ENCODE measurements at places on chromosomes 6 and 20.

DNA sequence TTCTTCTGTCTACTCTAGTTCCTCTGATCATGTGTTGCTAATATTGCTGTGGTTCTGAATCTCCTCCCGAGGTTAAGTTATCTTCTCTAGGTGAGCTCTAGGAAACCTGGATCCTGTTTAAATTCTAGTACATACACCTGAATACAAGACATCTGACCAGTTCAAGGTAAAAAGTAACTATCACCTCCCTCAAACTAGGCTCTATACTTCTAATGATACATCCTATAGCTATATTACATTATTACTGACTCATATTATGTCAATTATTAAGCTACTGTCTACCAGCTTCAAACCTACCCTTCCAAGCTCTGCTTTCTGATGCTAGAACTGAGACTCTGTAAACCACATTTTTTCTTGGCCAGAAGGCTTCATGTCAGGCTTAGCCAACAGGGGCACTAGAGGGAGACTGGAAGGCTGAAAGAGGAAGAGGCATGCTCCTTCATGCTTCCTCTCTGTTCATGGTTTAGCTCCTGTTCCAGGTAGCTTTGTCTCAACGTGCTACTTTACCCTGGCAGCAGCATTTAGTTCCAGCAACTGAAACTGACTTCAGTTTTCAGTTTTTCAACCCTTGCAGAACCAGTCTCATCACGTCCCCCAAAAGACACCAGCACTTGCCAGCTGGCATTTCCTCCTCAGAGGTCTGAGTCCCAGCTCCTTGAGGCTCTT, 148.4 kb upstream of the TOP1 start:
- DNase-seq, result no peak

- no peak for DNase-seq
Measured at GRCh38 chr6:70629929-70630328, 37.8 kb upstream of the SMAP1 start.

GRCh38 chr6:83368577-83368976, 62.3 kb downstream of the ME1 start:
- DNase-seq, result no peak

- no peak for DNase-seq
Measured at GRCh38 chr6:101294676-101295075, 98.8 kb upstream of the GRIK2 start.

- no peak for DNase-seq
Measured at GRCh38 chr6:3250231-3250675, 8.5 kb upstream of the PSMG4 start.

DNA sequence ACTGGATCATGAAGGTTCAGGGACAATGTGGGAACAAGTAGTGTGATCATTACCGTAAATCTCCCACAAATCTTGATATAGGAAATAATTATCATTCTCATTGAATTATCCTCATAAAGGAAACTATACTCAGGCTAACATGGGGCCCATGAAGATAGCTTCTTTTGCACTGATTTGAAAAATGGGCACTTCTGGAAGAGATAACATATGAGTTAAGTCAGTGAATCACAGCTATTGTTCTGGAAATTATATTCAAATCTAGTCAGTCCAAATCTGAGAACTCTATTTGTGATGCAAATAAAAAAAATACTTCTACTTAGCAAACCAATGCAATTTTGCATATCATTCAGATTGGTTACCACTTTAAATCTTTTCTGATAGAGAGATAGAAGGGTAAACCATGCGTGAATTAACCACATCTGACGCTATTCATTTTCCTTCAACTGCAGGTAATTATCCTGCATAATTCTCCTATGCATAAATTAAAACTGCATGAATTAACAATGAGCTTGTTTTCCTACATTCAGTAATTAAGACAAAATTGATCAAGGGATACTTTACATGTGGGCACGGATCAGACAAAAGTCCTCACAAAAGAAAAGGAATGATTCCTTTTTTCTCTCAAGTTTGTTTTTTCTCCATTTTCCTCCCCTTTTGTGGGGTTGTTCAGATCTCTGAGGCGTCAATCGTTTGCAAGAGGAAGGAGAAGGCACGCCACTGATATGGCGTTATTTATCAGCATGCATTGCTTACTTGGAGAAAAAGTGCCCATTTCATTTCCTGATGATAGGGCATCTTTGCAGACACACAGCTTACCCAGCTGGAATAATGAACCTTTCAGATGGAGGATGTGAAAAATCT, 36.4 kb downstream of the RIPOR2 start:
- DNase-seq, result no peak

- DNase-seq, result no peak
Measured at GRCh38 chr6:31246051-31246521, 25.8 kb downstream of the HLA-C start.

GRCh38 chr20:5731753-5732366, 18.3 kb upstream of the SHLD1 start:
- DNase-seq, result no peak

DNA sequence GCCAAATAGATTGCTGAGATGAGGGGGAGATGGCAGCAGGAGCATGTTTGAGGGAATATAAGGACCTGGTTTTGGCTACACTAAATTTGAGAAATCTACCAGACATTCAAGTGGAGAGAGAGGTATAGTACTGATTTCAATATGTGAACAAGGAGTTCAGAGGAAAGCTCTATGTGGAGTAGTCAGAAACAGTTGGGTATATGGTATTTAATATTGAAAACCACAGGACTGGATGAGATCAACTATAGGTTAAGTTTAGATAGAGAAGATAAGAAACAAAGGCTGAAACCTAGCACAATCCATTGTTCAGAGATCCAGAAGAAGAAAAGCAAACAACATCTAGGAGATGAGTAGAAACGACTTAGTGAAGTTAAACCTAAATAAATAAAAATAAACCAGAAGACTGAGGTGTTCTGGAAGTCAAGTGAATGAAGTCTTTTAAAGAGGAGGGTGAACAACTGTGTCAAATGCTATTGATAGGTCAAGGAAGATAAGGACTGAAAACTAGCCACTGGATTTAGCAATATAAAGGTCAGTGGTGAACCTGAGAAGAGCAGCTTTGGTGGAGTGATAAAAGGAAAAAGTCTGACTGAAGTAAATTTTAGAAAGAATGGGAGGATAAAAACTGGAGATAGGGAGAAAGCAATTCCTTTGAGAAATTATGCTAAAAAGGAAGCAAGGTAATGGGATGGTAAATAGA, 121.2 kb upstream of the RUNX2 start:
- no peak for DNase-seq

DNA sequence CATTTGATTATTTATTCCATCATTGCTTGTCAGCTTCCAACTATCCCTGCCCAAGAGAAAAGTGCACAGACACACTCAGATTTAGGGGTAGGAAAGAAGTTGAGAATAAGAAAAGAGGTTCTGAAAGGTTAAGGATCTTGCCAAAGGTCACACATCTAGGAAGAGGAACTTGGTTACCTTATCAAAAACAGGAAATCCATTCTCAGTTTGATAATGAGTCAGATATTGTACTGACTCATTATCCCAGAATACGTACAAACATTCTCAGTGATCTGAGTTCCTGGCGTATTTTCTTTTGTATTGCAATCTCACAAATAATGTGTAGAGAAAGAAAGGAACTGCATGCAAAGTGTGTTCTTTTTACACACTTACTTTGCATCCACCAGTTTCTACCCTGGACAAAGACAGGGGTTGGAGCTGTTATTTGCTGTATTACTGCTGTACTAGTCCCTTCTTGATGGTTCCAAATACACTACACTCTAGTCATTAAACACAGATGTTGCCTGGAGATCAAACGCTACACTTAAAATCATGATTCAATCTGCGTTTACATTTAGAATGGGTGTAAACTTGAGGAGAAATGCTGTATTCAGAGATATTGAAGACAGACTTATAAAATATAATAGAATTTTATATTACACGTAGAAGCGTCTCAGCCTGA, 545.7 kb downstream of the PRKN start:
- DNase-seq, result no peak

GRCh38 chr20:57411406-57412283, 20.4 kb downstream of the RBM38 start:
- no peak for DNase-seq

GRCh38 chr6:150418827-150419594, 50.2 kb downstream of the IYD start:
- DNase-seq, result peak; percentile 22

DNA sequence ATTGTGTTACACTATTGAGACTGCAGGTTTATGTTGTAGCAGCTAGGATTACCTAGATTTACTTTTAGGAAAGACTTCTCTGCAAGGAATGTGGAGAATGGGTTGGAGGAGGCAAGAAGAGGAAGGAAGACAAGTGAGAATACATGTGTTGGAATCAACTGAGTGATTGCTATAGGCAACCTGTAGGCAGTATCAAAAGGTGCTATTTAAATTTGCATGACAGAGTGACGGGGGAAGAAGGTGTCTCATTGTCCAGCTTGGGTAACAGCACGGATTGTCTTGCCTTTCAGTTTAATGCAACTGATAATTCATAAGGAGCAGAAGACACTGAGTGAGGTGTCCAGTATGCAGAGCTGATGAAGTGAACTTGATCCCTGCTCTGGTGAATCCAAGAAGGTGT, 19.4 kb downstream of the SERPINB9 start:
- no peak for DNase-seq

GRCh38 chr20:8667306-8667705, 401.6 kb upstream of the PLCB4 start:
- DNase-seq, result no peak

DNA sequence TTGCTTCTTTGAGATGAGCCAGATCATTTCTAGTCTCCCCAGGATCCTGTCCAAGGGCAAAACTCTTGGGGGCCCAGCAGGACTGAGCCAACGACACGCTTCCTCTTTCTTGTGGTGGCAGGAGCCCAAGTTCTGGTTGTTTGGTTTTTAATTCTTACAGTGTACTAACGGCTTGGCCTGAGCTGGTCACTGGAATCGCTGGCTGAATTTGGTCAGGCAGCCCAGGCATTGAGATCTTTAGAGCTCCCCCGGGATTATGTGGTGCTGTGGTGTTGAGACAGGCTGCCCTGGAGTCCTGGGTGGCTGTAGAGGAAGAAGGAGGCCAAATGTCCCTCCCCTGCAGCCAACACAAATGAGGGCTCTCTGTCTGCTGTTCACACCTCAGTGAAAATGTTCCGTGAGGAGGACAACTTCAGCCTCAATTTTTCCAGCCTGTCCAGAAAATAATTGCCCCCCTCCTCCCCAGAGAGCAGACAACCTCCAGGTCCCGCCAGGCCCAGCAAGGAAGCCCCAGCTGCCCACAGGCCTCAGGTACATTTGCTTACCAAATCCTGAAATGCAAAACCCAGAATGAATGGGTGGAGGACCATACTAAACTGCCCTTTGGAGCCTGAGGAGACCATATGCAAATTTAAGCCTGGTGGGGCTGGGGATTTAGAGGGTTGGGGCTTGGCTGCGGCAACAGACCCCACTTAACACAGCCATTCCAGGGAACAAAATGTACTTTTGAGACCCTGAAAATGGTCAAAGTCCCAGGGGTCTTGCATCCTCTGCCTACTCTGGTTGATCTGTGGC, 23.6 kb downstream of the BNIP5 start:
- no peak for DNase-seq

GRCh38 chr6:75747152-75747992, 1.7 kb upstream of the MYO6 start:
- DNase-seq, result no peak

DNA sequence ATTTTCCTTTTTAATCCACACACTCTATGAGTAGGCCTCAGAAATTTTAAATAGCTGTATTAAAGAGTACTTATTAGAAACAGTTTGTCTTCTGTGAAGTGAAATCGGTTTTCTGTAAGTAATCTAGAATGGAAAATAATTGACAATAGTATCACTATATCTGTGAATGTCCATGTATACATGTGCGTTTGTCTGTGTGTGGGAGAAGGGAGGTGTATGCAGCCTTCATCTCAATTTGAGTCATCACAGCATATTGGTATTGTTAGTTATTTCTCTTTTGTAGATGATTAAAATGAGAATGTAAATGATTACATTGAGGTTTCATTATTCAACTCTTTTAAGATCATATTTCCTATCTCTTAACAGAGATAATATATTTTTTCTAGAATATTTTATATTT, 206.0 kb downstream of the EYS start:
- no peak for DNase-seq

DNA sequence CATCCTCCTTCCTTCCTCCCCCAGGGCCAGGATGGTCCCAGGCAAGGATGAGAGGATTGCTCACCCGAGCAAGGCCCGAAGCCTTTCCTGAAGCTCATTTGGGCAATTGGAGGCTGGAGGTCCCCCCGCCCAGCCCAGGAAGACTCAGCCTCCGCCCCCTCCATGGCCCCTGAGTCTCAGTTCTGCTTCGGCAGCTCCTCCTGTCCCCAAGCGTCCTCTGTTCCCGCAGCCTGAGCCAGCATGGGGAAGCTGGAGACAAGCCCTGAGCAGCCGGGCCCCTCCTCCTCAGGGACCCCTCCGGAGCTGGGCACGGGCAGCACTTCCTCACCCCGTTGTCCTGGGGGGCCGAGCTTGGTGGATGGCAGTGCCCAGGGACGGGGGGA, 26.0 kb downstream of the SLC17A9 start:
- no peak for DNase-seq

DNA sequence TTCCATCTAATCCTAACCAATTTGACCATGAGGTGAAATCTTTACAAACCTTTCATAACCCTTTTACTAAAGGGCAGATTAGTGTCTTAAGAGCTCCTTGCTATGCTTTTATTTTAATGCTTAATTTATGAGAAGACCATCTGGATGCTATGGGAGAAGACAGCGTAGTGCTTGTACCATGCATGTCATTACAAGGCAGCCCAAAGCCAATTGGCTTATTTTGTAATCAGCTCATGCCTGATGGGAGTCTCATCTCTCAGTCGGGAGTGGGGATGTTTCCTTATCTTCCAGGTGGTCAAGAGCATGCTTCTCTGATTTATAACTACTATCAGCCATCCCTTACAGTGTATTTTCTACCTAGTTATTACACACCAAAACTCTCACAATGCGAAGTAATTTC, 304.7 kb downstream of the FARS2 start:
- DNase-seq, result no peak

- no peak for DNase-seq
Measured at GRCh38 chr6:136673571-136673970, 118.7 kb downstream of the MAP3K5 start.

- no peak for DNase-seq
Measured at GRCh38 chr6:47111685-47112084, 69.6 kb upstream of the ADGRF1 start.

GRCh38 chr20:11207749-11208502, 534.1 kb upstream of the JAG1 start:
- DNase-seq, result no peak
